Activated CD4-positive, alpha-beta memory T cell treated with anti-CD3 and anti-CD28 coated beads for 36 hours (primary cell): ENCODE measurements at places on chromosomes 3 and 15. TPM values are rescaled to one million over a fixed set of nuclear protein-coding genes. Genes with fewer than 3 reads are reported as not detected.

DNA sequence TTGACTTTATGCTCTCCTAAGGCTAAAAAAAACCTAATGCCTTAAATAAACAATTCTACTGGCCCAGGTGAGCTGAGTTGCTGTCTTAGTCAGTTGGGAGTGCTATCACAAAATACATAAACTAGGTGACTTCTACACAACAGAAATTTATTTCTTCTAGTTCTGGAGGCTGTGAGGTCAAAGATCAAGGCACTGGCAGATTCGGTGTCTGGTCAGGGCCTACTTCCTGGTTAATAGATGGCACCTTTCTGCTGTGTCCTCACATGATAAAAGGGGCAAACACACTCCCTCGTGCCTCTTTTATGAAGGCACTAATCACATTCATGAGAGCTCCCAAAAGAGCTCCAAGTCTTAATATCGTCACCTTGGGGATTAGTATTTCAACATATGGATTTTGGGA is 11.5 kb upstream of the TBL1XR1 start:
- H3K27me3 ChIP-seq = no peaks in the 10 kb centered on the region

DNA sequence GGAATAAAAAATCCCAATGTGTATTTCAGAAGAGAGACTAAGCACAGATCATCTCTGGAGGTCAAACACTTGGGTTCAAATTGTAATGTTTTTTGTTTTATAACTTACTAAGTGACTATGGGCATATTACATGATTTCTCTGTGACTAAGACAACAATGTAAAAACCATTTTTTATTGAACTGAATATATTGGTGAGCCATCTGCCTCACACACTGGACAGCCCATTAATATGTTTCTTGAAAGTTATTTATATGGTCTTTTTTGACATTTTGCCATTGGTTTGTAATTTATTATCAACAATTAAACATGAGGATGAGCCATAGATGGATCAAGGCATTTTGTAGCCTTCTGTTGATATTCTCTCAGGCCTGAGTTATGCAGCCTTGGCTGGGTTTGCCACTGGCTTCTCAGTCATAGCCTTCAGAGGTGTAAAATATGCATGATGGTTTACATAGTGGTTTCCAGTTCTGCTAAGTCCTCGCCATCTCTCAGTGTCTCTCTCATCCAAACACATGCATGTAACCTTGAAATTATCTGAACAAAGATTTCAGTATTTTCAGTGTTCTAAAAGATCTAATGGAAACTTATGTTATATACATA is 997.2 kb downstream of the DIPK2A start:
- DNase-seq = no peak
- no peaks in the 10 kb centered on the region for H3K4me1 ChIP-seq
- no peak overlapping the region for H3K27ac ChIP-seq

DNA sequence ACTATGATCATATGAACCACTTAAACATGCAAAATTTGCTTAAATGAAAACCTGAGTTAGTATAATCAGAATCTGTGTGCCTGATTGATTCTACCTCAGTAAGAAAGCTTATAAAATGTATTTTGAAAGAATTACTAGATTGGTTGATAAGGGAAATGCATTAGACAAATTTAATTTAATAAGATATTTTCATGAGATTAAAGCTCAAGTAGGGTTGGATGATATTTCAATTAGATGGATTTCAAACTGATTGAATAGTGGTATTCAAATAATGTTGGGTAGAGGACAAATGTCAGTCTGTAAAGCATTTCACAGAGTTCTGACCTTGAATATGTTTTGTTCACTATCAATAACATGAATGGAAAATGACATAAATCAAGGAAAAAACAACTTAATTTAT is 780.4 kb upstream of the ALCAM start:
- H3K27ac ChIP-seq = no peak overlapping the region
- peaks cover 3% of the 10 kb centered on the region for H3K27me3 ChIP-seq

GRCh38 chr3:53375019-53375418 is 27.7 kb upstream of the DCP1A start:
- H3K27ac ChIP-seq = no peak overlapping the region
- H3K36me3 ChIP-seq = peaks cover 1% of the 10 kb centered on the region
- no peaks in the 10 kb centered on the region for H3K4me1 ChIP-seq
- peaks cover 22% of the 10 kb centered on the region for H3K27me3 ChIP-seq
- H3K4me3 ChIP-seq = no peak overlapping the region
- peak; percentile 75 for DNase-seq

- no peaks in the 10 kb centered on the region for H3K27me3 ChIP-seq
- H3K27ac ChIP-seq = no peak overlapping the region
- no peak overlapping the region for H3K4me3 ChIP-seq
Observed at GRCh38 chr3:129323651-129324294, 45.1 kb downstream of the HMCES start.

DNA sequence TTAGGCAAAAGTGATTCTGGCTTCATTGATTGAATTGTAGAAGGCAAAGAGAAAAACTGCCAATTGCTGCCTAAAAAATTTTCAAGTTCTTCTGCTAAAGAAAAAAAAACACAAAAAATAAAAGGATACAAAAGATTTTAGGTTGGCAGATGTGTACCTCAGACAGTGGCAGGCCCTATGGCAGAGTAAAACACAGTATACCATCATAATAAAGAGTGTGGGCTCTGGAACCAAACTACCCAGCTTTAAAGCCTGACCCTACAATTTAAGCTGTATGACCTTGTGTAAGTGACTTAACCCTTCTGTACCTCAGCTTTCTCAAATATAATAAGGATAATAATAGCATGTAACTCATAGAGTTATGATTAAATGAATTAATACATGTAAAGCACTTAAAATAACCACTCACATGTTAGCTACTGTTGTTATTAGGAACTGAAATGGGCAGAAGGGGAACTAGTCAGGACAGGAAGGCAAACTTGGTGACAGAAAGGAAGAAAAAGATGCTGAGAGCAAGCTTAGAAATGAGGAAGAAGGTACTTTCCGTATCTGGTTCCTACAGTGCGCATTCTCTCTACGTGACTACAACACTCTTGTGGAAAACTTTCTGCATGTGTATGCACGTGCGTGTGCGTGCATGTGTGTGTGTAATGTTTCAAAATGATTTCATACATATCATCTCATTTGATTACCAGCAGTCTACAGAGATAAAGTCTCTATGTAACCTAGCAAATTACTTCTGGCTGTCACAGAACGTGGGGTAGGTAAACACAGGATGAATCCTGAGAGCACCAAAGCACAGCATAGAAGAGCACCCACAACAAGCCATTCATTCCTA is 13.6 kb upstream of the GATM start:
- no peak overlapping the region for H3K27ac ChIP-seq
- no peak overlapping the region for H3K4me3 ChIP-seq
- no peaks in the 10 kb centered on the region for H3K4me1 ChIP-seq
- H3K27me3 ChIP-seq = peaks cover 10% of the 10 kb centered on the region
- no peak for DNase-seq
- no peaks in the 10 kb centered on the region for H3K36me3 ChIP-seq

The MEIS2 gene
- total RNA-seq = not detected

The BOC gene
- total RNA-seq = not detected

The SEMA3G gene
- 0.14 TPM for total RNA-seq

DNA sequence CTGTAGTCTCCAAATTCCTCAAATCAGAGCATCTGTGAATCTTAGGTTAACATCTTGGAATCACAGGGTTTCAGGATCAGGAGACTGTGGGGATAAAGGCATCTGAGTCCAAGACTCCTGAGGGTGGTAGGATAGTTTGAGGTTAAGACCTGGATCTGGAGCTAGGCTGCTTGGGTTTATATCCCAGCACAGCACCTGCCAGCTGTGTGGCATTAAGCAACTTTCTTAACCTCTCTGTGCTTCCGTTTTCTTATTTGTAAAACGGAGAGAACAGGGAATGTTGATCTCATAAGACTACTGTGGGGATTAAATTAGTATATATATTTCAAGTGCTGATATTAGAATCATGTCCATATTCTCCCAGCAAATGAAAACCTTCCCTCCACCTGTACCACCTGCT is 33.6 kb downstream of the WNT7A start:
- no peak for DNase-seq
- H3K4me3 ChIP-seq = no peak overlapping the region
- H3K36me3 ChIP-seq = peaks cover 1% of the 10 kb centered on the region
- no peaks in the 10 kb centered on the region for H3K27me3 ChIP-seq
- H3K4me1 ChIP-seq = peaks cover 9% of the 10 kb centered on the region

The SLC22A13 gene
- total RNA-seq = not detected

- no peaks in the 10 kb centered on the region for H3K36me3 ChIP-seq
- H3K27ac ChIP-seq = no peak overlapping the region
- H3K27me3 ChIP-seq = no peaks in the 10 kb centered on the region
Observed at GRCh38 chr15:59388670-59389069, 16.0 kb upstream of the MYO1E start.

The TNFSF10 gene
- 30.1 TPM for total RNA-seq

- no peaks in the 10 kb centered on the region for H3K4me1 ChIP-seq
- H3K27ac ChIP-seq = no peak overlapping the region
- peaks cover 1% of the 10 kb centered on the region for H3K27me3 ChIP-seq
- H3K4me3 ChIP-seq = no peak overlapping the region
- no peak for DNase-seq
- no peaks in the 10 kb centered on the region for H3K36me3 ChIP-seq
Observed at GRCh38 chr15:83881156-83881555, 227.2 kb downstream of the ADAMTSL3 start.

DNA sequence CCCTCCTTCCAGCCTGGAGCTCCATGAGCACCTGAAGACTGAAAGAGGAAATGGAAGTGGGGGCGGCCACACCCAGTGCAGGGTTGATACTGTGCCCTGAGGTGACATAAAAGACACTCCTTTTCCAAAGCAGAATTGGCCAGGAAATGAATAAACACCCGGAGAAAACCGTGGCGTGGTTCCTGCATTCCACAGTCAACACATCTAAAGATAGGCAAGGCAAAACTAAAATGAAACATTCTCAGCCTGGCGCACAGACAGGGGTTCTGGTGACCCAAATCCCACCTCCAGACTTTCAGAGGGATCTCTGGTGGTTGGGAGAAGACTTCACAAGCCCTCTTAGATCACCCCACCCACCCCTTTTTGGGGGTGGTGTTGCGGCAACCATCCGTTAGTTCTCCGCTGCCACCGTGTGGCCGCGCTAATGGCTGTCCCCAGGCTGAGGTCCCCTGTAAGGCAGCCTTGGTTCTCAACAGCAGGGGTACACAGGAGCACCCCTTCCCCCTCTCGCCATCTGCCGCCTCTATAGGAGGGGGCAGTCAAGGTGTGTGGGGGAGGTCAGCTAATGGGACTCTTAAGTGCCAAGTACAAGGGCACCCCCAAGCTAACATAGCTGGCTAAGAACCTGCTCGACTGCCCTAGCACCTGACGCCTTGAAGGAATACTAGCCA is 2.5 kb upstream of the MST1R start:
- H3K27ac ChIP-seq = peak overlapping the region; percentile 83
- peaks cover 8% of the 10 kb centered on the region for H3K36me3 ChIP-seq
- H3K4me1 ChIP-seq = peaks cover 22% of the 10 kb centered on the region
- no peaks in the 10 kb centered on the region for H3K27me3 ChIP-seq
- H3K4me3 ChIP-seq = peak overlapping the region; percentile 18
- peak; percentile 69 for DNase-seq

GRCh38 chr15:37981775-37982174 is 47.3 kb downstream of the TMCO5A start:
- no peak for DNase-seq
- H3K4me1 ChIP-seq = no peaks in the 10 kb centered on the region
- H3K27ac ChIP-seq = no peak overlapping the region
- H3K36me3 ChIP-seq = no peaks in the 10 kb centered on the region
- H3K4me3 ChIP-seq = no peak overlapping the region

DNA sequence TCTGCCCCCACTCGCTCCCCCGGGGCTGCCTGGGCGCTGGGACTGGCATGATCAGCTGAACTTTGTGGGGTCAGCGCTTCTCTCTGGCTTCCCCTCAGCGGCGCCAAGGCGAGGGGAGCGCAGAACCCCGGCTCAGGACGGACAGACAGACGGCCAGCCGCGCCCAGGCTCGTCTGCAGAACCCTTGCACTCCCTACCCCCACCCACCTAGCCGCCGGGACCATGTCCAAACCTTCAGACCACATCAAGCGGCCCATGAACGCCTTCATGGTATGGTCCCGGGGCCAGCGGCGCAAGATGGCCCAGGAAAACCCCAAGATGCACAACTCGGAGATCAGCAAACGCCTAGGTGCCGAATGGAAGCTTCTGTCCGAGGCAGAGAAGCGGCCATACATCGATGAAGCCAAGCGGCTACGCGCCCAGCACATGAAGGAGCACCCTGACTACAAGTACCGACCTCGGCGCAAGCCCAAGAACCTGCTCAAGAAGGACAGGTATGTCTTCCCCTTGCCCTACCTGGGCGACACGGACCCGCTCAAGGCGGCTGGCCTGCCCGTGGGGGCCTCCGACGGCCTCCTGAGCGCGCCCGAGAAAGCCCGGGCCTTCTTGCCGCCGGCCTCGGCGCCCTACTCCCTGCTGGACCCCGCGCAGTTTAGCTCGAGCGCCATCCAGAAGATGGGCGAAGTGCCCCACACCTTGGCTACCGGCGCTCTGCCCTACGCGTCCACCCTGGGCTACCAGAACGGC is 621 bp downstream of the SOX14 start:
- no peak overlapping the region for H3K27ac ChIP-seq
- DNase-seq = no peak
- H3K4me1 ChIP-seq = peaks cover 7% of the 10 kb centered on the region
- peaks cover 82% of the 10 kb centered on the region for H3K27me3 ChIP-seq
- no peaks in the 10 kb centered on the region for H3K36me3 ChIP-seq

- peaks cover 4% of the 10 kb centered on the region for H3K27me3 ChIP-seq
- DNase-seq = no peak
- no peaks in the 10 kb centered on the region for H3K36me3 ChIP-seq
- no peak overlapping the region for H3K27ac ChIP-seq
- H3K4me1 ChIP-seq = no peaks in the 10 kb centered on the region
Observed at GRCh38 chr15:100902436-100903167, 16.6 kb upstream of the LRRK1 start.

DNA sequence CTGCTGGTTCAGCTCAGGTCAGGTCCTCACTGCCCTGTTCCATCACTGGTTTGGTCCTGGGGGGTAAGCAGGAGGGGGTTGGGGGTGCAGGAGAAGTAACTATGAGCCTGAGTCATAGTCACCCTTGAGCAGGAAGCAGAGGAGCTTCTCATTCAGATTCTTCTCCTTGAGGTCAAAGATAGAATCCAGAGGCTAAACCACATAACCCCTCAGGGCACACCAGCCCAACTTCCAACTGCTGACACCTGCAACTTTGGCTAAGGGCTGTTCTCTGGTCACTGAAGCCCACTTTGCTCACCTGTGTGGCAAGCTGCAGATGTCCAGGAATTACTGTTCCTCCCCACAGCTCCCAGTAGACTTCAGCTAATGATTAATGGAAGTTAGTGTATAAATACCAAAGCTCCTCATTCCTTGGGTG is 48.8 kb upstream of the LRRFIP2 start:
- no peak for DNase-seq
- no peak overlapping the region for H3K27ac ChIP-seq
- H3K27me3 ChIP-seq = peaks cover 2% of the 10 kb centered on the region
- H3K36me3 ChIP-seq = no peaks in the 10 kb centered on the region
